K562 (cell line): ENCODE measurements at places on chromosomes 5 and 9. TPM values are rescaled to one million over a fixed set of nuclear protein-coding genes. Genes with fewer than 3 reads are reported as not detected.

The SPOCK1 gene
- total RNA-seq: 0.35 TPM in 1 of 2 replicates, not detected in the other

The ORM2 gene
- 0.98 and 1.5 TPM in 2 replicates for total RNA-seq

DNA sequence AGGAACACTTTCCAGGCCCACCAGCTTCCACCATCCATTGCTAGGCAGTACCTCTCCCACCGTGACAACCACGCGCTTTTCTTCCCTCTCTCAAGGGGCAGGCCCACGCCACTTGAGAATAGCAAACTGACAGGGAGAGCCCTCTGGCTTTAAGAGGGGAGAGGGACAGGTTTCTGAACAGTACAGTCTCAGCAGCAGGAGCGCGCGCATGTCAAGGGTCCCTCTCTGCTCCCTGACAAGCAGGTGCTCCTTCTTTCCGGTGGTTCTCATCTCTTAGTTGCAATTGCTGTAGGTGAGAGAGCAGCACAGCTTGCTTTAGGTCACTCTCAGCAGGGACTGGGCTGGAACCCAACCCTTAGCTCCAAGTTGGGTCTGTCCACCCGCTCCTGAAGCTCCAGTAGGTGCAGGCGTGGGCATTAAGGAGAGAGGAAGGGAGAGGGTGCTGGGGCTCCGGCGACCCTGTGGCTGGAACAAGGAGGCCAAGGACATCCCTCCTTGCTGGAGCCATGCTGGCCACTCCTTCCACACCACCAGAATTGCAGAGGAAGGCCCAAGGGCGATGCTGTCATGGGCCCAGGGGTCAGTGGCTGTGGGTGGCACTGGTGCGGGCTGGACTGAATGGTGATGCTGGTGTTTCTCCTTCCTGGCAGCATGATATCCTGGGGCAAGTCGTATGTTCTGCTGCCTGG is 9.0 kb upstream of the PHF2 start:
- no peaks in the 10 kb centered on the region for H3K27me3 ChIP-seq
- H3K4me1 ChIP-seq: peaks cover 13% of the 10 kb centered on the region
- DNase-seq: no peak

The KLHL9 gene
- total RNA-seq: 0.04 and 0.13 TPM in 2 replicates

DNA sequence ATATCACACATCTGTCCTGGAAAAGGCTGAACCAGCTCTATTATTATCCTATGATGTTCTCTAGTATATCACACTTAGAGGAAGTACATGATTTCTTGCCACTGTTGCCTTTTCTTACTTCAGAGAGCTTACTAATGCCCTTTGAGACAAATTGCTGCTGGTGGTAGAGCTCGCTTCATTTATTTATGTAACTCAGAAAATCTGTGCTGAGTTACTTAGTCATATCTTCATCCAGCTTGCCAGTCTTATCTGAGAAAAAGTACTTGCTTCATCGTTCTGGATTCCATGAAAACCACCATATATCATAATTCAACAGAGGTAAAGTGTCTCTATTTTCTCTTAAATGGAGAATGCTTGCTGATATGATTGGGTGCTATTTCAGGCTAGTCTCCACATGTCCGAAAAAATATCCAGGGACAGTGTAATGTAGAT is 26.6 kb downstream of the PTPDC1 start:
- no peak for DNase-seq
- no peaks in the 10 kb centered on the region for H3K27me3 ChIP-seq
- peaks cover 34% of the 10 kb centered on the region for H3K4me1 ChIP-seq
- peak overlapping the region; percentile 60 for H3K27ac ChIP-seq
- H3K36me3 ChIP-seq: no peaks in the 10 kb centered on the region; the same call in 2 of the 3 replicates

GRCh38 chr9:114363424-114363823 is 24.4 kb downstream of the AKNA start:
- no peaks in the 10 kb centered on the region for H3K4me1 ChIP-seq
- no peak overlapping the region for H3K4me3 ChIP-seq
- no peak overlapping the region for H3K27ac ChIP-seq
- H3K36me3 ChIP-seq: peaks cover 15% of the 10 kb centered on the region; the same call in 2 of the 3 replicates

- no peaks in the 10 kb centered on the region for H3K36me3 ChIP-seq
- H3K4me3 ChIP-seq: no peak overlapping the region
- no peak overlapping the region for H3K27ac ChIP-seq
- no peak for DNase-seq
- peaks cover 71% of the 10 kb centered on the region for H3K27me3 ChIP-seq
- peaks cover 15% of the 10 kb centered on the region for H3K4me1 ChIP-seq
Observed at GRCh38 chr5:179152144-179152895, 92.1 kb downstream of the ZNF354C start.

GRCh38 chr9:93679536-93680442 is 103.4 kb downstream of the PHF2 start:
- no peak overlapping the region for H3K4me3 ChIP-seq
- peaks cover 18% of the 10 kb centered on the region; the same call in 1 of the 2 replicates for H3K4me1 ChIP-seq
- H3K27me3 ChIP-seq: no peaks in the 10 kb centered on the region
- peaks cover 14% of the 10 kb centered on the region; the same call in 1 of the 3 replicates for H3K36me3 ChIP-seq

DNA sequence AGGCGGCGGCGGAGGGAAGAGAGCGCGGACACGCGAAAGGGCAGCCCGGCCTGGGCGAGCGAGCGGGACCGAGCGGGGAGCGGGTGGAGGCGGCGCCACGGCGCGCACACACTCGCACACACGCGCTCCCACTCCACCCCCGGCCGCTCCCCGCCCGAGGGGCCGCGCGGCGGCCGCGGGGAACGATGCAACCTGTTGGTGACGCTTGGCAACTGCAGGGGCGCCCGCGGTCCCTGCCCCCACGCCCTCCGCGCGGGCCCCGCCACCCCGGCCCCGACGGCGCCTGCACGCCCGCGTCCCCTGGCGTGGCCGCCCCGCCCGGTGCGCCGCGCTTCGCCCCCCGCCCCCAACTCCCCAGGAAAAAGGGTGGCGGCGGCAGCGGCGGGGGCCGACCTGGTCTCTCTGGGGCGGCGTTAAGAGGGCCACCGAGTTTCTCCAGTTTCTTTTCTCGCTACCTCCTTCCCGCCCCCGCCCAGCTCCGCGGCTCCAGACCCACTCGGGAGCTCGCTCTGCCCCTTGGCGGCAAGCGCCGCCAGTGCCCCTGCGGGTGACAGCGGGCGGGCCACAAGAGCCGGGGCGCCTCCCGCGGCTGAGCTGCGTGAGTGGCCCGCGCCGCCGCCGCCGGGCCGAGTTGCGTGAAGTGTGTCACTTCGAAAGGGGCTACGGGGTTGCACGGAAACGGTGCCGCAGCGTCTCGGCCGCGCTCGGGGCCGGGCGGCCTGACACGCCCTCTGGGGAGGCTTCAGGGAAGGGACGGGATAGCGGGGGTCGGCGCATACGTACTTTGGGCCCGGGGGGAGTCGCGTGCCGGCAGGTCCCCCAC is at the start of gene NR3C1:
Gene NR3C1 (minus strand): TSS at position 94 of the 823 bp plus-strand sequence. CDS start 2,847 bp downstream, outside the sequence.
- H3K27me3 ChIP-seq: no peaks in the 10 kb centered on the region
- peak; percentile 81 for DNase-seq
- H3K27ac ChIP-seq: peak within 1 kb of the TSS; percentile 97
- peaks cover 18% of the 10 kb centered on the region for H3K4me1 ChIP-seq

DNA sequence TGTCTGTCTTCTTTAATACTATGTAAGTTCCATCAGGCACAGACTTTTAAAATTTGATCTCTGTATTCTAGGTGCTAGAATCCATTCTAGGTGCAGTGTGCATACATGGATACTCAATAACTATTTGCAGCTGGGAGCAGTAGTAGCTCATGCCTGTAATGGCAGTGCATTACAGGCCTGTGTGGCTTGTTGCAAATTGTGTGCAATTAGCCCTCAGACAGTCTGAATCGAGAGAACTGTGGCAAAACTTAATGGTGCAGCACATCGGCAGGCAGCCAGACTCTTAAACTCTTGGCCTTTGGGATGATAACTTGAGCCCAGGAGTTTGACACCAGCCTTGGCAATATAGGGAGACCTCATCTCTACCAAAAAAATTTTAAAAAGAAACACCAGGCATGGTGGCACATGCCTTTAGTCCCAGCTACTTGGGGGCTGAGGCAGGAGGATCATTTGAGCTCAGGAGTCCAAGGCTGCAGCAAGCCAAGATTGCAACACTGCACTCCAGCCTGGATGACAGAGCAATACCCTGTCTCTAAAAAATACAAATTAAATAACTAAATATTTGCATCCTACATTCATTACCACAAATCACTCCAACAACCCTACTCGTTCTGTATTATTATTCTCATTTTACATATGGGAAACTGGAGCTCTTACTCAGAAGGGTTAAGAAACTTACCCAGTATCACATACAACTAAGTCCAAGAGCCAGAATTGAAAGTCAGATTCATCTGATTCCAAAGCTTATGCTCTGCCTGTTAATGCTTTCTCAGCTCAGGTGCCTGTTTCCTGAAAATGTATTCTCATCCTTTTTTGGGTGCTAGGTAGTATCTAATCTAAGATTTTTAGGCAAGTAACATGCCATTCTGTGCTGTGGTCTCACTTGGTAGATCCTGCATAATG is 30.1 kb downstream of the PRKACG start:
- peak overlapping the region; percentile 71 for H3K27ac ChIP-seq
- H3K4me3 ChIP-seq: no peak overlapping the region
- peaks cover 51% of the 10 kb centered on the region for H3K4me1 ChIP-seq
- no peaks in the 10 kb centered on the region for H3K36me3 ChIP-seq
- H3K27me3 ChIP-seq: no peaks in the 10 kb centered on the region
- no peak for DNase-seq

- H3K36me3 ChIP-seq: peaks cover 8% of the 10 kb centered on the region; the same call in 2 of the 3 replicates
- no peak overlapping the region for H3K4me3 ChIP-seq
- H3K27me3 ChIP-seq: no peaks in the 10 kb centered on the region
- H3K4me1 ChIP-seq: peaks cover 19% of the 10 kb centered on the region; the same call in 2 of the 3 replicates
Observed at GRCh38 chr5:151083081-151083676, 2.3 kb upstream of the TNIP1 start.

DNA sequence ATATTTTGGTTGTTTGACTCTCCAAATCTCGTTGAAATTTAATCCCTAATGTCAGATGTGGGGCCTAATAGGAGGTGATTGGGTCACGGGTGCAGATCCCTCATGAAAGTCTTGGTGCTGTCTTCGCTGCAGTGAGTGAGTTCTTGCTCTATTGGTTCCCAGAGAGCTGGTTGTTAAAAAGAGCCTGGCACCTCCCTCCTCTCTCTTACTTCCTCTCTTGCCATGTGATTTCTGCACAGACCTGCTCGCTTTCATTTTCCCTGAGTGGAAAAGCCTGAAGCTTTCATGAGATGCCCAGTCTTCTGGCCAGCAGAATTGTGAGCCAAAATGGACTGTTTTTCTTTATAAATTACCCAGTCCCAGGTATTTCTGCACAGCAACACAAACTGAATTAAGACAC is 221.6 kb downstream of the MAT2B start:
- H3K4me1 ChIP-seq: no peaks in the 10 kb centered on the region
- no peak overlapping the region for H3K4me3 ChIP-seq
- H3K27me3 ChIP-seq: no peaks in the 10 kb centered on the region
- H3K36me3 ChIP-seq: no peaks in the 10 kb centered on the region
- DNase-seq: no peak
- H3K27ac ChIP-seq: no peak overlapping the region

DNA sequence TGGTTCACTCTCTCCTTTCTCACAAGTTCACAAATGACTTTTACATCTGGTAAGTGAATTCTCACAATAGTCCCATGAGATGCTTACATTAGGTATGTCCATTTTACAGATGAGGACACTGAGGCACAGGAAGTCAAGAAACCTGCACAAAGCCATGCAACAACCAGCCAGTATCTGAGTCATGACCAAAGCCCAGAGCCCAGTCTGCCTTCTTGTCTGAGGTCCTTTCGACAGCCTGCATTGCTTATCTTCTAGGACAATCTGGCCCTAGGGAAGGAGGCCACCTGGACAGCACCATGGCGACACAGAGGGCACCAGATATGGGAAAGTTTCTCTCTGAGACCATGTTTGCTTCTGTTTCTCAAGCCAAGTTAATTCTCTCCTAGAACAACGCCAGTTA is 197.1 kb downstream of the NSG2 start:
- H3K4me3 ChIP-seq: no peak overlapping the region
- DNase-seq: no peak
- H3K36me3 ChIP-seq: no peaks in the 10 kb centered on the region
- no peaks in the 10 kb centered on the region for H3K4me1 ChIP-seq
- H3K27ac ChIP-seq: no peak overlapping the region

The PRELID1 gene
- 357 and 376 TPM in 2 replicates for total RNA-seq

The SNCAIP gene
- total RNA-seq: not detected in 2 replicates

- no peaks in the 10 kb centered on the region for H3K4me1 ChIP-seq
- no peak for DNase-seq
- H3K4me3 ChIP-seq: no peak overlapping the region
- H3K27ac ChIP-seq: no peak overlapping the region
- no peaks in the 10 kb centered on the region for H3K27me3 ChIP-seq
- H3K36me3 ChIP-seq: no peaks in the 10 kb centered on the region
Observed at GRCh38 chr9:110777196-110777875, 108.7 kb downstream of the MUSK start.
